Mucosa of gallbladder (tissue), 1 donor: ENCODE measurements at places on chromosomes 11 and 22. TPM values are rescaled to one million over a fixed set of nuclear protein-coding genes. Genes with fewer than 3 reads are reported as not detected.

DNA sequence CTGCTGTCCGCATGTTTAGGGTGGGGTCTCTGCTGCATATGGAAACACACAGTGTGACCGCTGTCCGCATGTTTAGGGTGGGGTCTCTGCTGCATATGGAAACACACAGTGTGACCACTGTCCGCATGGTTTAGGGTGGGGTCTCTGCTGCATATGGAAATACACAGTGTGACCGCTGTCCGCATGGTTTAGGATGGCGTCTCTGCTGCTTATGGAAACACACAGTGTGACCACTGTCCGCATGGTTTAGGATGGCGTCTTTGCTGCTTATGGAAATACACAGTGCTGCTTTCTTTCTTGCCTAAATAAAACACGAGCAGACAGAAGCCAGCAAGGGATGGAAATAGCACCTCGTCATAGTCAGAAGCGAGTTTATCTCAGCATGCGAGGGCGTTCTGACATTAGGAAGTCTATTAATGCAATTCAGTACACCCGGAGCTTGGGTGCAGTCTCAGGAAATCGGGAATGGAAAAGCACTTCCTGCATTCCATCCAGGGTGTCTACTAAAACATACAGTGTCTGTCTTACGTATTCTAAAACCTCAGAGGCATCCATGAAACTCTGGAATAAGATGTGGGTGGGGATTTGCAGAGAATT is 32.6 kb upstream of the TOLLIP start:
- no peak for DNase-seq

DNA sequence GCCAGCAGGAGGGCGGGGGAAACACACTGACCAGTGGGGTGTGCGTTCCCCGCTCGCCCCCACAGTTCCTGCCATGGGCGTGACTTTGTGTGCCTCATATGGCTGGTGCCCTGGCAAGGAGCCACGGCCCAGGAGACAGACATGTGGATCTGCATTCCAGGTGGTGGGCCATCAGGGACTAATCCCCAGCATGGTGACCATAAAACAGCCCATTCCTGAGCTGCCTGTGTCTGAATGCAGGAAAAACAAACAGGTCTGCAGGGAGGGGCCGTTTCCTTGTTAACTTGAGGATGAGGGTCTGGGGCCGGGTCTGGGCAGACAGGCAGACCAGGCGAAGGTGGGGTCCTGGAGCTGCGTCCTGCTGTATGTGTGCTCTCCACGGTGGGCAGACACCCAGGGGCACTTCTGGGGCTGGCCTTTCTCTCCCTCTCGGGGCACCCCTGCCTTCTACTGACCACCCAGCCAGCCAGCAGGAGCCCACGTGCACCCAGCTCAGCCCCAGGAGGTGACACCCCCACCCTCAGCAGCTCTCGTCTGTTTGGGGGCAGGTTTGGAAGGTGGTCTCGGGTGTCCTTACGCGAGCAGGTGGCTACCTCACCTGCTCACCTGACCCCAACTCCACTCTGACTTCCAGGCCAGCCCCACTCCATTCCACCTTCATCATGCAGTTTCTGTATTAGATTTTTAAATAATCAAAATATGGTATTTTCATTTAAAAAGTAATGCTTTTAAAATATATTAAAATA is 120.3 kb downstream of the KCNQ1OT1 start:
- no peak for DNase-seq

DNA sequence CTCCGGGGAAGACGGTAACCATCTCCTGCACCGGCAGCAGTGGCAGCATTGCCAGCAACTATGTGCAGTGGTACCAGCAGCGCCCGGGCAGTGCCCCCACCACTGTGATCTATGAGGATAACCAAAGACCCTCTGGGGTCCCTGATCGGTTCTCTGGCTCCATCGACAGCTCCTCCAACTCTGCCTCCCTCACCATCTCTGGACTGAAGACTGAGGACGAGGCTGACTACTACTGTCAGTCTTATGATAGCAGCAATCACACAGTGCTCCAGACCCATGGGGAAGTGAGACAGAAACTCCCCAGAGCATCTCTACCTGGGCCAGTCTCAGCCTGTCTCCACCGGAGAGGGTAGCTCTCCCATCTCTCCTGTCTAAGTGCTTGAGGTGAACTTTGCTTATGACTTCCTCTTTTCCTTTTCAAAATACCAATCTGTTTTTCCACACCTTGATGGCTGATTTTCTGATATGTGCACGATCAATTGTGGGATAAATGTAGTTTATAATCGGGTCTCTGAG is 48.5 kb upstream of the VPREB1 start:
- no peak for DNase-seq

DNA sequence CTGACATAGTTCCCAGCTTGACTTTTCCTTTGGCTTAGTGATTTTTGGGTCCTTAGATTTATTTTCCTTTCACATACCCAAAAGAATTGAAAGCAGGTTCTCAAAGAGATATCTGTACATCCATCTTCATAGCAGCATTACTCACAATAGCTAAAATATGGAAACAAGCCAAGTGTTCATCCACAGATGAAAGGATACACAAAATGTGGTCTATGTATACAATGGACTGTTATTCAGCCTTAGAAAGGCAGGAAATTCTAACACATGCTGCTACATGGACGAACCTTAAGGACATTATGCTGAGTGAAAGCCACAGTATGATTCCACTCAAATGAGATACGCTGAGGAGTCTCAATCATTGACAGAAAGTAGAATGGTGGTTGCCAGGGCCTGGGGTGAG is 171.8 kb downstream of the IGLL1 start:
- DNase-seq: no peak

GRCh38 chr11:108881131-108881530 is 216.3 kb downstream of the DDX10 start:
- no peak for DNase-seq

TRPT1 gene
- total RNA-seq: 47.4 TPM

MS4A1 gene
- total RNA-seq: 0.60 TPM
